ENCODE measurements at places on chromosomes 12 and 14. TPM values are rescaled to one million over a fixed set of nuclear protein-coding genes. Genes with fewer than 3 reads are reported as not detected.
A peak's percentile ranks its signal among the peaks of the same experiment; 100 is the strongest.

- no peak overlapping the region for H3K4me3 ChIP-seq
- peak; percentile 78 for DNase-seq
- no peak overlapping the region for H3K27ac ChIP-seq
- peaks cover 30% of the 10 kb centered on the region for H3K27me3 ChIP-seq
These were observed 12.1 kb upstream of the KRT77 start for GRCh38 chr12:52715416-52715815.

DNA sequence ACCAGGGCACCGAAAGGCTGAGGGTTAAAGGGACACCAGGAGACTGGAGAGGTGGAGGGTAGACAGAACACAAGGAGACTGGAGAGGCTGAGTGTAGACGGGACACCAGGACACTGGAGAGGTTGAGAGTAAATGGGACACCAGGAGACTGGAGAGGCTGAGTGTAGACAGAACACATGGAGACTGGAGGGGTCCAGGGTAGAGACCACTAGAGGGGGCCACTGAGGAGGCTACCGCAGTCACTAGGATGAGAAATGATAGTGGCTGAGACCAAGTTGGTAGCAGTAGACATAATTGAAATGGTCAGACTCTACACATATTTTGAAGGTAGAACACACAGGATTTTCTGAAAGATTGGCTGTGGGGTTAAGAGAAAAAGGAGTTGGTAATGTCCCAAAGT is 68.2 kb downstream of the PAH start:
- H3K27me3 ChIP-seq: no peaks in the 10 kb centered on the region
- no peaks in the 10 kb centered on the region for H3K36me3 ChIP-seq
- no peak overlapping the region for H3K4me3 ChIP-seq
- no peaks in the 10 kb centered on the region for H3K4me1 ChIP-seq

PZP gene
- not detected for total RNA-seq

SLC25A47 gene
- not detected for total RNA-seq
